NCI-H526 (cell line): ENCODE measurements at places on chromosomes 2 and 18.
A peak's percentile ranks its signal among the peaks of the same experiment; 100 is the strongest.

GRCh38 chr2:1750933-1751766 lies 6.8 kb upstream of the PXDN start:
- peak; percentile 75 for DNase-seq

GRCh38 chr2:227932403-227932802 lies 61.0 kb downstream of the DAW1 start:
- DNase-seq: no peak

DNA sequence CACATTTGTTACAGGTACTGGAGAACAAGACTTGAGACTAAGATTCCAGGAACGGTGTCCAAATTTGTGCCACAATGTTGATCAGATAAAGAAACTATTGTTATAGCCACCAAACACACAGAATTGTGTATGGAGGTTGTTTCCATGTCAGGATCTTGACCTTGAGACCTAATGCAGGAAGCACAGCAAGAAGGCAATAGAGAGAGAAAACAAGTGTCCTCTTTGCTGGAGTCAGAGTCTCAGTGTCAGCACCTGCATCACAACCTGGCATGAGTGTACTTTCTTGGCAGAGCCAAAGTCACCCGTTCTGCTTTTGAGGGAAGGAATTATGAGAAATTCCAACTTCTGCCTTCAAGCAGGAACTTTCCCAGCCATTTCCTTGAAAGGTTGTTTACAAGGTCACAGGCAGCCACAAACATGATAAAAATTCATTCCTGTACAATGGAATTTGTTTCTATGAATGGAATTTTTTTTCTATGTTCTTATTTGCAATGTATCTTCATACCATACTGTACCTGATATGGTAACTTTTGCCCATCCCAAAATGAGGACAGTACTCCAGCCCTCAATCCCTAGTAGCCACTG lies 118.4 kb downstream of the PKP4 start:
- no peak for DNase-seq

DNA sequence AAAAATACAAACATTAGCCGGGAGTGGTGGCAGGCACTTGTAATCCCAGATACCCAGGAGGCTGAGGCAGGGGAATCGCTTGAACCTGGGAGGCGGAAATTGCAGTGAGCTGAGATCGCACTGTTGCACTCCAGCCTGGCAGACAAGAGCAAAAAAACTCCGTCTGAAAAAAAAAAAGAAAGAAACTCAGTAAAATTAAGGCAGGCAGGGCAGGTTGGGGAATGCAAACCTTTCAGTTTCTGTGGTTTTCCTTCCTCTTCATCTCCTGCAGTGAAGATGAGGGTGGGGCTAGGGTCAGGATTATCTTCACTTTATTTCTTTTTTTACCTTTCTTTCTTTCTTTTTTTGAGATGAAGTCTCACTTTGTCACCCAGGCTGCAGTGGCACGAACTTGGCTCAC lies 43.2 kb upstream of the PSME4 start:
- no peak for DNase-seq

DNA sequence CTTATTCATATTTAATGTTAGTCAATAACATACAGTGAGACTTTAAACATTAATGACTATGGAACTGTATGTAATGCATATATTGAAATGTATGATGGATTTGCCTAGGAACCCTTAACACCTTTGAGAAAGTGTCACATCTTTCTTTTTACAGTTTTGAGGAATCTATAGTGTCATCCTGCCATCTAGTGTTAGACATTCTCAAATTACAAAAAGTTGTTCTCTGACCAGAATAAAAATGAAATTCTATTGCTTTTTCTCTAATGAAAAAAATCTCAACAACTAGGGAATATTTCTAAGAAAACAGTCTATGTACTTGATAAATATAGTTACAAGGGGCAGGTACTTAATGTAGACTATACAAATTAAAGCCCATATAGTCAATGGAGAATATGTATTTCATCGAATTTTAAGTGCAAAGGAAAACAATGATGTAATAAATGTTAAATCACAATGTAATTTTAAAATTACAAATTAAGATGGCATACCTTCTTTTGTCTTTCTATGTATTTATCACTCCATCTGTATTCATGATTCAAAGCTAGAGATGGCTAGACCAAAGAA lies 5.1 kb upstream of the CALCRL start:
- DNase-seq: peak; percentile 53

- no peak for DNase-seq
Observed at GRCh38 chr2:237672731-237673129, 45.3 kb downstream of the LRRFIP1 start.

- no peak for DNase-seq
Observed at GRCh38 chr18:63307551-63308200, 11.9 kb downstream of the BCL2 start.

- DNase-seq: no peak
Observed at GRCh38 chr2:70330476-70330875, 28.6 kb upstream of the FAM136A start.

- DNase-seq: no peak
Observed at GRCh38 chr2:238761868-238762267, 86.0 kb upstream of the TWIST2 start.

GRCh38 chr18:74522635-74523548 lies 11.4 kb upstream of the CNDP1 start:
- DNase-seq: no peak

DNA sequence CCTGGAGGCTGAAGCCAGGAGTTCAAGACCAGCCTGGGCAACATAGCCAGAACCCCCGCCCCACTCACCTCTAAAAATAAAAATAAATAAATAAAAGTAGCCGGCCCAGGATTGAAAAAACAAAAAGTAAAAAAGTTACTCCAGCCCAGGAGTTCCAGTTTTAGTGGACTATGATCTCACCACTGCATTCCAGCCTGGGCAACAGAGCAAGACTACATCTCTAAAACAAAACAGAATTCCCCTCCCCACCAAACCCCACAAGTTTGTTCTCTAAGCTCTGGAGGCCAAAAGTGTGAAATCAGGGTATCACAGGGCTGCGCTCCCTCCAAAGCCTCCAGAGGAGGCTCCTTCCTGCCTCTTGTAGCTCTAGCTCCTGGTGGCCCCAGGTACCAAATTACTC lies 1.7 kb downstream of the D2HGDH start:
- DNase-seq: no peak

GRCh38 chr2:241458687-241459086 lies 49.7 kb downstream of the STK25 start:
- DNase-seq: no peak

- no peak for DNase-seq
Observed at GRCh38 chr2:178418426-178418825, 32.5 kb downstream of the PRKRA start.

DNA sequence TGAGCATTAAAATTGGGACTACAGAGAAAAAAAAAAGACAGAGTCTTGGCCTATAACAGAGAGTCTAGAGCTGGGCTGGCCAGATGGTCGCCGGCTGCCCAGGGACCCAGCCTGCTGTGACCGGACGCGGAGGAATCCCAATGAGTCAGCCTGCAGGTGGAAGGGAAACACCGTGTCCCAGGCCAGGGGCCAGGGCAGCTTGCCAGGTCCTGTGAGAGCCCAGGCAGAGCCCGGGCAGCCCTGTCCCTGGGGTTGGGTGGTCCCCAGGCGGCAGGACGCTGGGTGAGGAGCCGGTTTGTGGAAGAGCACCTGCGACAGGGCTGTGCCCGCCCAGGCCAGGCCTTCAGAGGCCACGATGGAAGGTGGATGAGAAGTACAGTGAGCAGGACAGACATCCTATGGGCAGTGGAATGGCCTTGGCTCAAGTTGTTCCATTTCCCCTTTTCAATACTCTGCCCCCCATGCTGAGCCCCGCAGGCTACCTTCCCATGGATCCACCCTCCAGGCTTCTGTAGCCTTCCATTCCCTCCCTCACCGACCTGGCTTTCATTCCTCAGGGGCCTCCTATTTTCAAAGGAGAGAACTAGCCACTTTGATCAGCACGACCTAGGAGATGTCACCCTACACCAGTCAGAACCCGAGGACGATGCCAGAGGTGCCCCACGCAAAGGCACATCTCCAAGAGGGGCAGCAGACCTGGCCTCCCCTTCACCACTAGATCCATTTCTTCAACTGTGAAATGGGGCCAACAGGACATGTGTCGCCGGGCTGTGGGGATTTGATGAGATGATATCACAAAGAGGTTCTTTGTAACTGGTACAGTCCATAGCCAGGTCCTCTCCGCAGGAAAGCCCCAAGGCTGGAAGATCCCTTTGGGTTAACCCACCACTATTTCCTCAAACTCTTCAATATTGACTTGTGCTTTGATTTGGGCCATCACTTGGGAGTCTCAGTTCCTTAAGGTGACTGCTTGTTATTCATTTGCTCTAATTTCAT lies 87.5 kb downstream of the POLR1A start:
- DNase-seq: no peak

GRCh38 chr2:28613633-28614501 lies 118.0 kb downstream of the PLB1 start:
- no peak for DNase-seq

- DNase-seq: peak; percentile 63
Observed at GRCh38 chr2:20212871-20213503, 11.9 kb downstream of the SDC1 start.

- DNase-seq: peak; percentile 19
Observed at GRCh38 chr2:228681426-228681825, 499.9 kb upstream of the SPHKAP start.

GRCh38 chr2:173051463-173052215 lies 24.0 kb upstream of the MAP3K20 start:
- no peak for DNase-seq

- DNase-seq: no peak
Observed at GRCh38 chr18:26745288-26746181, 120.0 kb downstream of the AQP4 start.
